Ovary (tissue), 10 donors: ENCODE measurements at places on chromosomes 5 and 9. TPM values are rescaled to one million over a fixed set of nuclear protein-coding genes. Genes with fewer than 3 reads are reported as not detected.

- DNase-seq, result no peak
- H3K27me3 ChIP-seq, result no peaks in the 10 kb centered on the region
- H3K4me1 ChIP-seq, result no peaks in the 10 kb centered on the region
- no peaks in the 10 kb centered on the region for H3K36me3 ChIP-seq
Measured at GRCh38 chr5:107601076-107601475, 69.7 kb downstream of the EFNA5 start.

RNF180 gene
- 24.2 TPM for total RNA-seq

DNA sequence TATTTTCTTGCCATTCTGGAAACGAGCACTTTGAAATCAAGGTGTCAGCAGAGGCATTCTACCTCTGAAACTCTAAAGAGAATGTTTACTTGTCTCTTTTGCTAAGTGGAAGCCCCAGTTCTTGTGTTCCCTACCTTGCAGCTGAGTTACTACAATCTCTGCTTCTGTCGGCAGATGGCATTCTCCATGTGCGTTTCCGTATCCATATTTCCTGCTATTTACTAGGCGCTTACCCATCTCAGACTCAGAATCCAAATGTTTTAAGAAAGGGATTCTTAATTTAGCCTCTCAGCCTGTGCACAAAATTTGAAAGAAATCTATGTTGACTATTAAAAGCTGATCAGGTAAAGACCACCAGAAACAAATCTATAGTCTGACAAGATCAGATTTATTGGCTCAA, 221.3 kb upstream of the FTMT start:
- H3K4me1 ChIP-seq, result no peaks in the 10 kb centered on the region
- H3K27ac ChIP-seq, result no peak overlapping the region
- H3K36me3 ChIP-seq, result peaks cover 2% of the 10 kb centered on the region
- no peak overlapping the region for H3K4me3 ChIP-seq
- no peak for DNase-seq

DNA sequence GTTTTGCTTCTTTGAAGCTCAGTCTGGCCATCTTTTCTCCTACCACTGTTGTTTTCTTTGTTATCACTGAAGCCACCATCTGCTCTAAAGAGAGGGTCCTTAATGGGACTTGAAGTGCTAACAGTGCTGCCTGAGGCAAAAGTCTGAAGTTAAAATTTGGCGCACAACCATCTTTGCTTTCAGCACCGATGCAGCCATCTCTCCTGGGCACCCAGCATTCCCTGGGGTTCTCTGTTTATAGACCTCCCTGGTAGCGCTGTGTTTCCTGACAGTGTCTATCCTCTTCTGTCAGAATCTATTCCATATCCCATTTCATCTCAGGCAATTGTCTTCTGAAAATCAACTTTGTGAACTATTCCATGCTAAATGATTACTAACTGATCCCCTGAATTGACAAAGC, 491.5 kb upstream of the MPDZ start:
- no peak overlapping the region for H3K27ac ChIP-seq
- no peak for DNase-seq

PLPP1 gene
- 34.5 TPM for total RNA-seq

DNA sequence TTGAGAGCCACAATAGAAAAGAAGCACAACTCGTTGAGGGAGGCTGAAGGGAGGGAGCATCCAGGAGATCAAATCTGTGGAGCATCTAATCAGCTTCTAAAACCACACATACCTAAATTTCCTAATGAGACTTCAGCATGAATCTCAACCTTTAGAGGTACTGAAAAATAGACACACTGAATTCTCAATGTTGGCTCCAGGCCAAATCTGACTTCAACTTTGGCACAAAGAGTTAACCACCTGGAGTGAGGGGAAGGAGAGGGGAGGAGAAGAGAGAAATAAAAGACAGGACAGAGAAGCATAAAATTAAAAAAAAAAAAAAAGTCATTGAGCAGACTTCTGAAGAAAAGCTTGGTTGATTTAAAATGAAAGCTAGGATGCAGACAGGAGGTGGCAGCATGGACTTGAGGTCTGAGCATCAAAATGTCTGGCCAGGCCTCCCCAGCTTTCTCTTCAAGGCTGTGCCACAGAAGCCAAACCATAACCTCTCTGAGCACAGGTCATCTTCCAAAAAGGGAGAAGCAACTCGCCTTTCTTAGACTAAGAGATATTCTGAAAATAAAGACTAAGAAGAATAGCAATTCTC, 205.6 kb downstream of the DENND1A start:
- no peaks in the 10 kb centered on the region for H3K36me3 ChIP-seq
- no peaks in the 10 kb centered on the region for H3K4me1 ChIP-seq
- H3K27ac ChIP-seq, result no peak overlapping the region
- no peak overlapping the region for H3K4me3 ChIP-seq

DNA sequence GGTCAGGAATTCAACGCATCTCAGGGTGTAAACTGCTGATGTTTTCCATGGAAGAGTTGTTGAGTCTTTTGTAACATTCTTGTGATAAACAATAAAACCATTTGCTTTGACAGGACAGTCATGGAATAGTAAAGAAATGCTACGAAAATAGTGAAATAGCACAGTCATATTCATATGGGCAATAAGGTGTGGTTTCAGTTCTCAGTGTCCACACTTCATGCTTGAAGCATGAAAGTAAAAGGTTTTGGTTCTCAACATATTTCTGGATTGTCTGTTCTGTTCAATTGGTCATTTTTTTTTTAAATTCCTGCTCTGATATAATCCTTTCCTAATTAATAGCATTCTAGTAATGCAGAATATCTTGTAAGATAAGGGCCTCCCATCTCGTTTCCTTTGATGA, 467.6 kb upstream of the ZNF608 start:
- no peaks in the 10 kb centered on the region for H3K27me3 ChIP-seq
- no peaks in the 10 kb centered on the region for H3K4me1 ChIP-seq
- H3K4me3 ChIP-seq, result no peak overlapping the region
- H3K27ac ChIP-seq, result no peak overlapping the region
- DNase-seq, result no peak
- H3K36me3 ChIP-seq, result no peaks in the 10 kb centered on the region

- H3K27ac ChIP-seq, result no peak overlapping the region
- no peaks in the 10 kb centered on the region for H3K27me3 ChIP-seq
- H3K36me3 ChIP-seq, result no peaks in the 10 kb centered on the region
- DNase-seq, result no peak
- H3K4me3 ChIP-seq, result no peak overlapping the region
Measured at GRCh38 chr9:98201102-98201501, 8.7 kb upstream of the CORO2A start.

IL3 gene
- not detected for total RNA-seq
